ENCODE measurements at places on chromosomes 2 and 18.

DNA sequence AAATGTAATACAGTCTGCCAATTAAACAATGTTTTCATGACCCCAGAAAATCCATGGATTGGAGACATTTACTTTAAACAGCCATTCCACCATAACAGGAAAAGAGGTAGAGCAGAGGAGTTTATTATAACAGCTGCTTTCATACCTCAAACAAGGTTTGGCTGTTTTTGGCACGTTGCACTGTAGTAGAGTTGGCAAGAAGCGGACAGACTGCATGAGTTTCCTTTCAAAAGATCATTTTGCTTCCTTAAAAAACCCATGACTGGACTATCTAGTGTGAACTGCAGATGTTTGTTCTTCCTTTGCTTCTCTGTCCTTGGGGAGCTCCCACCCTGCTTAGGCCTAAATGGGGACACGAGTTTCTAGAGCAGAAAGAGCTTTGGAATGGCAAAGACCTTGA lies 108.5 kb upstream of the THOC1 start:
- DNase-seq: no peak

GRCh38 chr2:11865805-11866204 lies 119.4 kb downstream of the LPIN1 start:
- no peak for DNase-seq

- no peak for DNase-seq
Observed at GRCh38 chr2:169139993-169140767, 70.8 kb downstream of the DHRS9 start.

DNA sequence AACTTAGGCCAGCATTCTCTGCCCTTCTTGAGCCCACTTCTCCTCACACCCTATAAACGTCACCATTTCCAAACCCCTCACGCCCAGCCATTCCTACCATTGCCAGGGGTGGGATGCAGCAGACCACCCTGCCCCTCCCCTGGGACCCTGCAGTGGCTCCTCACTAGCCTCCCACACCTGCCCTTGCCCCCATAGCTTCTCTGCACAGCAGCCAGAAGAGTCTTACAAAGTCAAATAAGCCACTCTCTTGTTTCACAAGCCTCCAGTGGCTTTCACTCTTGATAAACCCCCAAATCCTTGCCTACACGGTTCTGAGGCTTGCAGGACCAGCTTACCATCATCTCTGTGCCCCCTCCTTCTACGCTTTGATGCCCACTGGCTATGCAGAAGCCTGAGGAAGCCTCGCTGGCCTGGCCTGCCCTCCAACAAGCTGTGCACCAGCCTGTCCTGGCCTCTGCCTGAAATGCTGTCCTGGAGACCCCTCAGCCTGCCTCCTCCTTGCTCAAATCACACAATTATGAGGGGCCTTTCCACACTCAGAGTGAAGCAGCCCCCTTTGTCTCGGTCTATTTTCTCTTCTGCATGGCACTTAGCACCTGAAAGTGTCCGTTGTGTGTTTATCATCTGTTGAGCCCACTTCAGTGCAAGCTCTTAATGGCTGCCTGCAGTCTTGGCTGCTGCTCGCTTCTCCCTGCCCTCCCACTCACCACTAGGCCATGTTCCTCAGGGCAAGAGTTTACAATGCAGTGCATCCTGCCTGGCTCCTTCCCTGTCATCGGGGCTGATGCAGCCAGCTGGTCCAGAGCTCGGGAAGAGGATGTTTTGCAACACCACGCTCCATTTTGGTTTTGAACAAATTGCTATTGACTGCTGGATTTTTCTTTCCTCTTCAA lies 82.6 kb upstream of the RGPD5 start:
- DNase-seq: no peak

DNA sequence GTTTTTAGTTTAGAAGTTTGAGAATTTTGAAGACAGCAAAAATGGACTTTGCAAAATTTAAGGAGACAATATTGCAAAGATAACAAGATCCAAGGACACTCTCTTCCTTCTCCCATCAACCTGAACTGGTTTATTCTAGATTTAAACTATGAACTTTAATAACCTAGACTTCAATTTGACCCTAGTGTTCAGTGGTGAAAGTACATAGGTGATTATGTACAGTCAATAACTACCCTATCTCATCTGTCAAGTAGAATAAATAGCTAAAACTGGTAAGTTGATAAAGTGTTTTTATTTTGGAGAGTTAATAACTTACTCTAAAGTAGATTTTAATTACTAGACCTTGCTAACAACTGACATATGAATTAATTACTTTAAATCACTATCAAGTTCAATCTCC lies 52.9 kb upstream of the NFE2L2 start:
- DNase-seq: no peak

DNA sequence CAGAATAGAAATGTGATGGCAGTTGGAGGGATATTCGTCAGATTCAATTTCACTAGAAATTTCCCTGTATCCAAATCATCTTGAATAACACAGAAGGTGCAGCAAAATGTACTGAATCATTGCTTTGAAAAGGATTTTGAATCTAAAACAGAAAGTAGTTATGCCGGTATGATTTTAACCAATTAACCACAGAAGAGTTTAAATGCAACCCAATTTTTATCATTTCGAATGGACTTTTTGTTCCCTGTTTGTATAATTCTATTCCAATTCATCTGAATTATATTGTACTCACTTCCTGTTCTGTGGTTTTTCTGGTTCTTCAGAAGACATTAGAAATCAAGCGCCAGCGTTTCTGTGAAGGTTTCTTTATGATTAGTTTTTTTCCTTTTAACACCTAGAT lies 190.4 kb downstream of the MYO3B start:
- no peak for DNase-seq

GRCh38 chr2:55837073-55837472 lies 86.5 kb downstream of the EFEMP1 start:
- DNase-seq: no peak

Measured in activated T-helper 1 cell treated with anti-CD3 and anti-CD28 coated beads, Interleukin-2, amount 50 U/mL, for 16 hours (primary cell).